ENCODE measurements at places on chromosomes 3 and 15.
A peak's percentile ranks its signal among the peaks of the same experiment; 100 is the strongest.

- no peak for DNase-seq
These were observed 8.7 kb upstream of the ACSBG1 start for GRCh38 chr15:78243058-78243457.

- DNase-seq: no peak
These were observed 391.4 kb downstream of the LRTM1 start for GRCh38 chr3:54536450-54536849.

DNA sequence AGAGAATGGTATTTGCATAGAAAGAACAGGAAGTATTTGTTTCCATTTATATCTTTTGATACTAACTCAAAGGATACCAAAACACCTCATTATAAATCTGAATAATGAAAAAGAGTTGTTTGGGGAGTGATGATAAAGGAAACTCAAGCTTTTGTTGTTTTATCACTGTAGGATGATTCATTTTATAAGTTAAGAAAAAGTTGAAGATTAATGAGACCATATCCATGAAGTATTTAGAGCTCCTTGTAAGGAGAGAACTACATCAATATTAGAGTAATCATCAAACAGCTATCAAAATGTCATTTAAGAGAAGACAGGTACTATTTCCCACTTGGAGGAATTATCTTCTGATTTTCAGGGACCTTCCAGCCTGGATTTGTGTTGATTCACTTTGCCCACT lies 92.5 kb downstream of the EPHB1 start:
- no peak for DNase-seq

GRCh38 chr15:41854443-41854842 lies 15.8 kb downstream of the PLA2G4B start:
- no peak for DNase-seq

- DNase-seq: peak; percentile 91
These were observed 154.4 kb downstream of the PGPEP1L start for GRCh38 chr15:98853161-98853560.

DNA sequence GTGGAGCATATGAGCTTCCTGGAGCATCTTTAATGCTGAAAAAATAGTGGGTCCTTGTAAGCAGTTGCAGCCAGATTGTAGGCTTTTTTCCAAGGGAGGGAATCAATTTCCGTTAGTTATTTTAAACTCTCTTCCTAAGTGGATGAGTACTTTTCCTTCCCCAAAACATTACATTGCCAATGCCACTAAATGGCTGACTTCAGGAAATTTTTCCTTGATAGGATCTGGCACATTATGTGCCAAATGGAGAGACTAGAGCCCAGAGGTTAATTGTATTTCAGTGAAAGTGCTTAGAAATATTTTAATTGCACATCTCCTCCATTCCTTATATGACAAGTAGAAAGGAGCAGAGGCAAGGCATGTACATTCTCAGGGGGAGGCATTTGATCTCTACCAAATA lies 83.5 kb downstream of the TNFAIP8L3 start:
- no peak for DNase-seq

DNA sequence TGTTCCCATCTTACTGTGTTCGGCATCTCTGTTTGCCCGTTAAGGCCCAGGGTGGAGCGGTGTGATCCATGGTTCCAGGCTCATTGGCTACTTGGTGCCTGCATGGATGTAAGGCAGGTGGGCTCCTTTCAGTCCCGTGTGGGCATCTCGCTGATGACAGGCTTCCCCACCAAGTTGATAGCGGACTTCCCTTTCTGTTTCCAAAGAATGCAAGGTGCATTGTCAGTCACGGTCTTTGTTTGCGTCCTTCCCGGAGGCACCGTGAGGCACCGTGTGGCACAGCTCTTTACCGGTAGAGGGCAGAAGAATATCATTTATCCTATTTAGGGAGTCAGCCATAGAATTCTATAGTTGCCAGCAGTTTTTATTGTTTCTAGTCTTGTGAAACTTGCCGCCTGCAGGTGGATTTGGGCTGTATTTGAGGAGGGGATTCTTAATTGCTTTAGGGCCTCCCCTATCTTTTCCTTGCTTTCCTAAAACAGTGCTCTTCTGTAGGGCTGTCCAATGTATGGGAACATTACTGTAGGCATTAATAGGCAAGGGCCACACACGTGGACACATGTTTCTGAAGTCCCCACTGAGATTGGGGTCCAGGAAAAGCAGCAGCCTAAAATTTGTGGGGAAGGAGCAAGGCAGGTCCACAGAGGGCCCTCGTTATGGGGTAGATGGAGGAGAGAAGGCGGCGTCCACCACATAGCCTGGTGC lies 244.1 kb downstream of the SLCO3A1 start:
- DNase-seq: peak; percentile 55

- peak; percentile 25 for DNase-seq
These were observed 95.8 kb downstream of the ZPLD1 start for GRCh38 chr3:102530415-102531181.

GRCh38 chr15:50800715-50801114 lies 35.2 kb upstream of the SPPL2A start:
- DNase-seq: no peak

DNA sequence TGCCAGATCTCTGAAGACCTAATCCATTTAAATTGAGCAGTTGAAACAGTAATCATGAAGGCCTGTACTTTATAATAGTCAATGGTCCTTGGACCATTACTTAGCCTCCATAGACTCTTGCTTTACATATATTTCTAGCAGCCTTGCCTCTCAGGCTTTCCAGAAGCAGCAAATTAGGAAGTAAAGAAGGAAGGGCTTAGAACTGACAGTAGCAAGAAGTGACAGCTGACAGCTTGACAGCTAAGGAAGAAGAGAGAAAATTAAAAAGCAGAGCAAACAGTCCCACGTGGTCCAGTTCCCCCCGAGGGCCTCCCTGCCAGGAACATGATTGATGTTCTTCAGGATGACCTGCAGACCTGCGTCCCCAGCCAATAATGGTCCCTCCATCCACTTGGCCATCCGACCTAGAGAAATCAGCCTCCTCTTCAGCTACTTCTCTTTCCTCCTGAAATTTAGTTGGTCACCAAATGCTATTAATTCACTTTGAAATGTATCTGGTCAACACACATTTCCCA lies 15.0 kb upstream of the PSMD6 start:
- DNase-seq: no peak

GRCh38 chr15:96695426-96695825 lies 364.9 kb downstream of the NR2F2 start:
- no peak for DNase-seq

DNA sequence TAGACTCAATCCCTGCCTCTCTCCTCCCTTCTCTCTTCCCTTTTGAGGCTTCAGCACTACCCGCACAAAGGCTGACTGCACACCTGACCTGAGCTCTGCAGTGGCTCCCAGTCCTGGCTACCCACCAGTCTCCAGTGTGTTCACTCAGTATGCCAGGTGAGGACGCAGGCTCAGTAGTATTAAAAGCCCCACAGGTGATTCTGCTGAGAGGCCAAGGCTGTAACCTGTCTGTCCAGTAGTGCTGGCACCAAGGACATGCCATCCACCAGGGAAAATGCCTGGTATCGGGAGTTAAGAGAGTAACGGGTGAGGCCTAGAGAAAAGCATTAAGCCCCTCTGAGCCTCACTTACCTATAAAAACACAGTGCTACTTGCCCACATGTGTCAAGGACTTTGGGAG lies 20.9 kb downstream of the FYCO1 start:
- DNase-seq: no peak

- no peak for DNase-seq
These were observed 4.4 kb downstream of the DALRD3 start for GRCh38 chr3:49013738-49014660.

- DNase-seq: no peak
These were observed 21.8 kb downstream of the MRPS11 start for GRCh38 chr15:88489321-88489720.

- no peak for DNase-seq
These were observed 14.5 kb downstream of the TIGIT start for GRCh38 chr3:114308377-114308776.

- no peak for DNase-seq
These were observed 28.2 kb upstream of the SCAANT1 start for GRCh38 chr3:63940389-63940757.

DNA sequence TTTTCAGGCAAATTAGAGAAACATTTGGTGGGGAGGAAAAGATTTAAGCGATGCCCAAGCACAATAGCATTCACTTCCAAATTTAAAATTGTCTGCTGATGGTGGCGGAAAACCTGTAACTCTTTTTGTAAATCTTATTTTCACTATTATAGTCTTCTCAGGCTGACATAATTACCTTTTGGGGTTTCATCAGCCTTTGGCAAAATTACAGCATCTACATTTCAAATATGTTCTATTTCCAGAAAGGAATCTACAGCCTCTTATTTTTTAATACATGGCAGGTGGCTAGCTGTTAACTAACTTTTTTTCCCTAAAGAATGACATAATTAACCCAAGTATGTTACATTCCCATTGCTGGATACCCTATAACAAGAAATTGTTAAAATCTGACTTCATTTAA lies 391.5 kb upstream of the CCDC54 start:
- DNase-seq: peak; percentile 29

DNA sequence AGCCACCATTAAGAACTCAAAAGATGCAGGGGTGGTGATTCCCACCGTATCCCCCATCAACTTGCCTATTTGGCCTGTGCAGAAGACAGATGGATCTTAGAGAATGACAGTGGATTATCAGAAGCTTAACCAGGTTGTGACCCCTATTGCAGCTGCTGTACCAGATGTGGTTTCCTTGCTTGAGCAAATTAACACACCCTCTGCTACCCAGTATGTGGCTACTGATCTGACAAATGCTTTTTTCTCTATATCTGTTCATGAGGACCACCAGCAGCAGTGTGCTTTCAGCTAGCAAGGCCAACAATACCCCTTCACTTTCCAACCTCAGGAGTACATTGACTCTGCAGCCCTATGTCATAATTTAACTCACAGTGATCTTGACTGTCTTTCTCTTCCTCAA lies 8.6 kb upstream of the MCF2L2 start:
- DNase-seq: no peak

DNA sequence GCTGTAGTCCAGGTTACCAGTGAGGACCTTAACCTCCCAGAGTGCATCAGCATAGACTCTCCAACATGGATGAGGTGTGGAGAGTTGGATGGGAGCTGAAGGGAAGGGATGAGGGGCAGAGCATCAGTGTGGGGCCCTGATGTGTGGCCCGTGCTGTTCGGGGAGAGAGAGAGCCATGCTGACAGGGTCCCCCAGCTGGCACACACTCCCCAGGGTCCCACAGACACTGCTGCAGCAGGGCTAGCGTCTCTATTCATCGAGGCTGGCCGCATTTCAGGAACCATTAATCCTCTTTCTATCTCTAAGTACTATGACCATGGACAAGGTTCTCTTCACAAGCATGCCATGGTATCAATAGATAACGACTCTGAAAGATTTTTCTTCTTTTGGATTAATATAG lies 85.9 kb upstream of the PLXNA1 start:
- DNase-seq: no peak

- DNase-seq: no peak
These were observed 49.9 kb downstream of the FNDC3B start for GRCh38 chr3:172089250-172089649.

- no peak for DNase-seq
These were observed 755 bp upstream of the TMEM108 start for GRCh38 chr3:133037436-133037835.

DNA sequence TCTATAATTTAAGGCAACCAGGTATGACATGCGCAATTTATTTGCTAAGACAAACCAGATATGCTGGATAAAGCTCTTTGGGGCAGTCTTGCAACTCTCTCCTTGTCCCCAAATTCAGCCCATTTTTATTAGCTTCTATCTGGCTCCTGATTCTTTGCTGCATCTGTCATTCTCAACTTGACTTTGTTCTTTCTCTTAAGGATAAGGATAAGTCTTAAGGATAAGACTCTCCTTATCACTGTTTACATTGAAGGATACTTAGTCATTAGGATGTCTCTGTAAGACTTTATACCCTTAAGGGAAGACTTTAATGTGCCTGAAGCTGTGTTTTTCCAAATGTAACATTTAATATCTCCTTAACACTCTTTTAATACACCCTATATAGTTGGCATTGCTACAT lies 49.2 kb downstream of the ALCAM start:
- DNase-seq: no peak

- no peak for DNase-seq
These were observed 133.9 kb downstream of the CCNL1 start for GRCh38 chr3:157026091-157026490.

DNA sequence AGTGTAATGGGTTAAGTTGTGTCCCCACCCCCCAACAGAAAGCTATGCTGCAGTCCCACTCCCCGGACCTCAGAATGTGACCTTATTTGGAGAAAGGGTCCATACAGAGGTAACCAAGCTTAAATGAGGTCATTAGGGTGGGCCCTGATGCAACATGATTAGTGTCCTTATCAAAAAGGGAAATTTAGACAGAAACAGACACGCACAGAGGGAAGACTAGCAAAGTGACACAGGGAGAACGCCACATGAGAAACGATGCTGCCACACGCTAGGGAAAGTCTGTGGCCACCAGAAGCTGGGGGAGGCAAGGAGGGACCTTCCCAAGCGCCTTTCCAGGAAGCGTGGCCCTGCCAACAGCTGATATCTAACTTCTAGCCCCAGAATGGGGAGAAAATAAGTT lies 65.4 kb downstream of the RPN1 start:
- DNase-seq: no peak

DNA sequence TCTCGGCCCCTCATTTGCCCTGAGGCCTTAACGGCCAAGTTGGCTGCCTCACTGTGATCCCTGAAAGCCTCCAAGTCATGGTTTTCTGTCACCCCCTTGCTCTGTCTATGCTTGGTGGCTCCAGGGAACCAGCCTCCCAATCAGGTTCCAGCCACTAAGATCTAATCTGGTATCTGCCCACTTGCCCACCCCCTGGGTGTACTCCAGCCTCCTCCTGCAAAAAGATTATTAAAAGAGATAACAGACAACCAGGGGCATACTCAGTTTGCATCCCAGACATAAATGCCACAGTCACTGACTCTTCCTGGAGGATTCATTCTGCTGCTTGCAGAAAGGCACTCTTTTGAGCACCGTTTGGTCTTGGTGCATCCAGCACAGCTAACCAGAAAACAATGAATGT lies 103.9 kb downstream of the NTRK3 start:
- no peak for DNase-seq

DNA sequence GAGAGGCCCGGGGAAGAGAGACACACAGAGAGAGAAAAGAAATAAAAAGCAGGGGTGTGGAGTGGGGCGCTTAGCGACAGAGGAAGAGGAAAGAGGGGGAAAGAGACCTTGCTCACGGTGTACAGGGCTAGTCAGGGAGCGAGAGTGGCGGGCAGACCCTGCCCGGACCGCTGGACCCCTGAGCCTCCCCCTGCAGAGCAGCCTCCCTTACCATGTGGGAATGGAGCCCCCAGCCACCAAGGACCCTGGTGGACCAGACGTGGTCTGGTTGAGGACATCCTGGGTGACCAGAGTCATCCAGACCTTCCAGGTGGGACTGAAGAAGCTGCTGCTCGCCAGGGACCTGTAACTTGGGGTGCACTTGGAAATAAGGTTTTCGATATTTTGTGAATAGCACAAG lies 129.6 kb downstream of the CHSY1 start:
- no peak for DNase-seq

GRCh38 chr3:131728898-131729642 lies 226.3 kb upstream of the MRPL3 start:
- DNase-seq: peak; percentile 36
